ENCODE measurements at places on chromosomes 5 and 9.

- DNase-seq = no peak
Measured at GRCh38 chr5:110361471-110361870, 365.0 kb downstream of the TMEM232 start.

- DNase-seq = no peak
Measured at GRCh38 chr5:156800929-156801328, 49.2 kb upstream of the PPP1R2B start.

DNA sequence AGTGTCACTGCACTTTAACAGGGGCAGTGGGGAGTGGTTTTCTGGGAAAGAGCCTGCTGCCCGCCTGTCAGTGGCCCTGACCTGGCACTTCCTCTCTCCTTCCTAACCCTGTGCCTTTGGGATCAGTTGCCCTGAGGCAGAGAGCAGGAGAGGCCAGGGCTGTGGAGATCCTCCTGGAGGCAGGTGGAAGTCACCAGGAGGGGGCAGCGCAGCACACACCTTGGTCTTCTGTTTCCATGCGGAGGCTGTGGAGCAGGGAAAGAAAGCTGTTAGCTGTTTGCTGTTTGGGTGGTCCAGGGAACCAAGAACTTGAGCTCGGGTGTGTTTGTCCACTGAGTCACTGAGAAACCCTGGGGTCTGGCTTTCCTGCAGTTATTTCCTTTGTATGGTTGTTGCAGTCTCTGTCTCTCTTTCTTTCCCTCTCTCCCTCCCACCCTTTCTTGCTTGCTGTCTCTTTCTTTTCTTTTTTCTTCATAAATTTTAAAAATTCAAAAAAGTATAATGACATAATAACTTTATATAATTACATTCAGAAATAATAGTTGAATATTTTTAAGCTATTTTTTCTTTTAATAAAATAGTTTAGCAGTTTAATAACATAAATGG lies 28.1 kb downstream of the NTRK2 start:
- DNase-seq = peak; percentile 81

- DNase-seq = no peak
Measured at GRCh38 chr5:7857926-7858632, 7.1 kb upstream of the CFAP90 start.

DNA sequence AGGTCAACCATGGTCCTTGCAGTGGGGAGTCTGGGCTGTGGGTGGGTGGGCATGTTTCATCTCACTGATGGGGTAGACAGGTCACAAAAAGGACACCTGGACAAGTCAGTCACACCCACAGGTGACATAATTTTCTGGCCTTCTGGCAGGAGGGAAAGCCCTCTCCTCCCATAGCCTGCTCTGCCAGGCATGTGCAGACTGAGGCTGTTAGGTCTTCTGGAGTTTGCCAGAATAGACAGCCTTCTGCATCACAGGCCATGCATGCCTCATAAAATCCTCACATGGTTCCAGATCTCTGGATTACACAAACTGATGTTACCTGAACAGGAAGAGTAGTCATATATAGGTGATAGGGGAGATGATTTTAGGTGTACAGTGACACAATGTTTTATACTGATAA lies 49.1 kb downstream of the ARHGAP26 start:
- no peak for DNase-seq

DNA sequence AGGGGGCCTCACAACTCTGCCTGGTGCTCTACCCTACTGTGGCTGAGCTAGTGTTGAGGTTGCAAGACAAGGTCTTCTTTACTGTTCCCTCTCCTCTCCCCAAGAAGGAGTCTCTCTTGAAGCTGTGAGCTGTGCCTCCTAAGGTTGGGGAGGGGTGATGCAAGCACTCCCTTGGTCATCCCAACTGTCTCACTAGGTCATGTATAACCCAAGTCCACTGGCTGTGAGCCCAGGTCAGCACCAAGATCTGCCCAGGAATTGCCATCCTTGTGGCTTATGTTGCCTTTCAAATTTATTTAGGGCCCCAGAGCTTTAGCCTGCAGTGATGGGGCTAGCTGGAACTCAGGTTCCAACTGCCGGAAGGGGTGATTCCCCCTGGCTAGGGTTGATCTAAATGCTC lies 10.3 kb upstream of the YTHDC2 start:
- DNase-seq = no peak

DNA sequence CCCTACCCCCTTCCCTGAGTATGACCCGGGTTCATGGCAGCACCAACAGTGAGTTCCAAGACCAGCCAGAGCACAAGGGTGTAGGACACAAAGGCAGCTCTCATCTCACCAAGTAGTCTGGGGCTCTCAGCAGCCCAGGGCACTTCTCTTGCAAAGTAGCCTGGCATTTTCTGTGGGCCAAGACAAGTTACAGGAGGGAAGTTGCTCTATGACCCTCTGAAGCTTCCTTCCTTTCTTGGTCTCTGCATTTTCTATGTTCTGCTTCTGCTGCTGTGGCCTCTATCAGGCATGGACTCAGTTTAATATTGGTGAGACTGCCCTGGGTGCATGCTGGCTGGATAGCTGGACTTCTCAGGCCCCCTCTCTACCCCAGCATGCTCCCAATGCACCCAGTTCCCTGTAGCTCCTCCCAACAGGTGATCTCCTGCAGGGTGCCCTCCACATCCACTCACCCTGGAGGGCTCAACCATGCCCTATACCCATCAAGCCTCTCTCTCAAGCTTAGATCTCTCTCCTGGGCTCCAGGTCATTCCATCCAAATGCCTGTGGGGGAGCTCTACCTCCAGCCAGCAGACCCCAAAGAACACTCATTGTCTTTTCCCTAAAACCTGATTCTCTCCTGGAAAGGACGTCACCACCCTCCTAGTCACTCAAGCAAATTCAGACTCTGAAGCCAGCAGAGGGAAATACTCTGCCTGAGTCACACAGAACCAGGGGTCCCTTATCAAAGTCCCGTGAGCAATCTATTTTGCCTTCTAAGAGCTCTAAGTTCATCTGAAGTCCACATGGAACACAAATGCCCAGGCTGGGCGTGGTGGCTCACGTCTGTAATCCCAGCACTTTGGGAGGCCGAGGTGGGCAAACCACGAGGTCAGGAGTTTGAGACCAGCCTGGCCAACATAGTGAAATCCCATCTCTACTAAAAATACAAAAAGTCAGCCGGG lies 13.8 kb downstream of the TBC1D2 start:
- DNase-seq = peak; percentile 50

DNA sequence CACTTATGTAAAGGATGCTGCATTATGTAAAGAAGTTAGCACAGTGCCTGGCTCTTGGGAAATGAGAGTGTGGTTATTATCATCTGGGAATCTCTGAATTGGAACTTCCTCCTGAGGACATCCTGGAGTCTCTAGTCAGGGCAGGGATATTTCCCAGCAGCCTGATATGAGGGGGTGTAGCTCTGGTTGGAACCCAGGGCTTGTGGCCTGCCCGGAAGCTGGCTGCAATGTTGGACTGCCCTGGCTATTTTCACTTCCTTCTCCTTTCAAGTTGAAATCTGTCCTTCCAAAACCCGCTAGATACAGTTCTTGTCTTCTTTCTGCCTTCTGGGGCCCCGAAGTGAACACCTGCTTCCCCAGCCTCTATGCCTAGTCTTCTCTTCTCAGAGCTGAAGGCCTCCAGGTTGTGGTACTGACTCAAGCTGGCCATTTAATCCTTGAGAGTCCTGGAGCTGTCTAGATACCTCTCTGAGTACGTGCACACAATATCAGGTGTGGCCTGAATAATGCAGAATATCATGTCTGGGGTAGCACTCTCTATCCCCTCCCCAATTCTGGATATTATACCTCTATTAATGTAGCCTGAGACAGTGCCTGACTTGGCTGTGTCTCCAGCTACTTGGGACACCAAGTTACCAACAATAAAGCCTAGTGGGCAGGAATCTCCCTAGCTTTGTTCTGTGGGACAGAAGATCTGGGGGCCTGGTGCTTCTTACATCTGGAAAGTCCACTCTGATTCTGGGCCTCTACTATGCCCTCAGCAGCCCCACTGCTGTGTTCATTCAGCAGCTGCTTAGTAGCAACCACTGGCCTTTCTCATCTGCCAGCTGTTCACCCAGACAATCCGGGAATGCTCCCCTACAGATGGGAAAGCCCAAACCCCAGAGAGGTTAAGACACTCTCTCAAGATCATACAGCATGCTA lies 45.0 kb downstream of the SLC6A7 start:
- no peak for DNase-seq

GRCh38 chr5:132905938-132906337 lies 32.5 kb downstream of the LEAP2 start:
- DNase-seq = no peak

- DNase-seq = no peak
Measured at GRCh38 chr9:22241611-22242010, 205.0 kb upstream of the DMRTA1 start.

Data from iPS-NIHi11 (cell line).